ENCODE measurements at places on chromosomes 4 and X.
A peak's percentile ranks its signal among the peaks of the same experiment; 100 is the strongest.

DNA sequence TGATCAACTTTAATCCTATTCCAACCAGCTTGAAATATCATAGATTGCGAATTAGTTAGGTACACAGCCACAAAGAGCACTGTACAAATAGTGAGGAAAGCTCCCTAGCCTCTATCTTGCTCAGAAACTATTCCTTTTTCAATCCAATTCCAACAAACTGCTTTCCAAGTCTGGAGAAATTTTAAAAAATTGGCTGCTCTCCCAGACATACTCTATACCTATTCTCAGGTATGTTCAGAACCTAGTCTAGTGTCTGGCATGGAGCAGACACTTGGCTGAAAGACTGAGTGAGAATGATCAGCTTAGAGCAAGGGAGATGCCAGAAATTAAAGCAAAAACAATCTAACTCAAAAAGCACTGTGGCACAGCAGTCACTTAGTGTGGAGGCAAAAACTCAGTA lies 105.9 kb downstream of the SLC10A7 start:
- no peak for DNase-seq

DNA sequence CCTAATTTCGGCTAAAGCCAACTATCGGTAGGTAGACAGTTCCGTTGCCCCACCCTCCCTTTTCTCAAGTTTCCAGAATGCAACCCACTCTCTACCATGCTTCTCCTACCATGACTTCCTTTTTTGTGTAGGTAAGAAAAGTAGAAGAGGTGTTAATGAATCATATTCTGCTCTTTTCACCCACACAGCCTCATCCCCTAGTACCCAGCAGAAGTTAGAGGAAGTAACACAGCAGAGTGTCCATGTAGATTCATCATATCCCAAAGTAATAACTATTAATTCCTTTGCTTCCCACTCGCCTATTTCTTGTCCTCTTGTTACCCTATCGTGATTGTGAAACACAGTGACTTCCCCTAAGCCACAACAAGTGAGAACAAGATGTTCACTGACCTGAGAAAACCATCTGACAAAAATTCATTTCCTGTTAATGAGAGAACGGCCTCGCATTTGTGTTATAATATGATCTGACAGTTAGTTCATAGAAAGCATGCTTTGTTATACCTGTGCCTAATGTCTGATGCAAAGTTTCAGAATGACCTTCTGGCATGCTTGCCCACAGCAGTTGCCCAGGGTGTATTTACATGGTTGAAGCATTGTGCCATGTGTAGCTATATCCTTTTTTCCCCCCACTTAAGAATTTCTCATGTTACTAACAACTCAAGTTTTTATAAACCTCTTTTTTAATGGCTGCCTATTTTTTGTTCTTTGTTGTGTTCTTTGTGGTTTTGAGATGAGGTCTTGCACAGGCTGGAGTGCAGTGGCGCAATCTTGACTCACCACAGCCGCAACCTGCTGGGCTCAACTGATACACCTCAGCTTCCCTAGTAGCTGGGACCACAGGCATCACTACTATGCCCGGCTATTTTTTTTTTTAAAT lies 185.6 kb downstream of the RAP1GDS1 start:
- DNase-seq, result no peak

DNA sequence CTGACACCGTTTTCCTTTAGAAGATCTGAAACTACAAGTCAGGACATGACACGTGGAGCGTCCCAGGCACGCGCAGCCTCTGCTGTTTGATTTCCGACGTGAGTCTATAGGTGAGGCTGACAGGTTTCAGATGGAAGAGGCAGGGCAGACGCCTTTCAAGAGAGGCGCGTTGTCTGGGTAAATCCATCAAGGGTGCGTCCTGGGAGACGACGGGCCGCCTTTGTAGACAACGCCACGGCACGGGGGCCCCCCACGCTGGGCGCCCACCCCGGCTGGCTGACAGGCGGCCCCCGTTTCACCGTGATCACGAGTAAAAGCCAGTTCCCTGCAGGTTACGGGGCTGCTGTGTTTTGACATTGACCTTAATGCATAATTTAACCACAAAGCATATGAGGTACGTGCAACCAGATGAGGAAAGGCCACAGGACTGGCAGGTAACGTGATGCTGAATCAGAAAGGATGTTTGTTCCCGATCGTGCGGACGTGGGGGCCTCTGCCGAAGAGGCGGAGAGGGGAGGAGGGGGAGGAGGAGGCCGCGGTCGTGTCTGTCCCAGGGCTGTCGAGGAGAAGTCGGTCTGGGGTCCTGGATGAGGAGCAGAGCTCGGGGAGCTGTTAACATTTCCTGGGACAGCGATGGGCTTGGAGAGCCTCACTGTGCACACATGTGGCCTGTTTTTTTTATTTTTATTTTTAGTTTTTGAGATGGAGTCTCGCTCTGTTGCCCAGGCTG lies 51.1 kb upstream of the PPP2R3B start:
- DNase-seq, result no peak

DNA sequence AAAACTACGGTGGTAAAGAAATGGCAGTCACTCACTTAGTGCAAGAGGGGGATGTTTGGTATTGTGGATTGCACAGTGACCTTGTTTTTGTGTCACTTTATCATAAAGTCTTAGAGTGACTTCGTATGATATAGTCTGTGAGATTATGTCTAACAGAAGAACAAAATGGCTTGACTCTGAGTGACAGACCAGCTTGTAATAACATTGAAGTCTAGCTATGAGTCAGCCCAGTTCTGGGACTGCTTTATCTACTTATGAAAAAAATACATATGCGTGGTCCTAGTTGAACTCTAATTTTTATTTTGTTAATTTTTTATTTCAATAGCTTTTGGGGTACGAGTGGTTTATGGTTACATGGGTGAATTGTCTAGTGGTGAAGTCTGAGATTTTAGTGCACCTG lies 20.0 kb downstream of the DCLK2 start:
- DNase-seq, result no peak

GRCh38 chr4:38290914-38291313 lies 330.7 kb downstream of the PTTG2 start:
- no peak for DNase-seq

GRCh38 chrX:87728459-87728858 lies 210.9 kb downstream of the KLHL4 start:
- DNase-seq, result no peak

- DNase-seq, result no peak
Observed at GRCh38 chr4:65393078-65393477, 277.2 kb downstream of the EPHA5 start.

DNA sequence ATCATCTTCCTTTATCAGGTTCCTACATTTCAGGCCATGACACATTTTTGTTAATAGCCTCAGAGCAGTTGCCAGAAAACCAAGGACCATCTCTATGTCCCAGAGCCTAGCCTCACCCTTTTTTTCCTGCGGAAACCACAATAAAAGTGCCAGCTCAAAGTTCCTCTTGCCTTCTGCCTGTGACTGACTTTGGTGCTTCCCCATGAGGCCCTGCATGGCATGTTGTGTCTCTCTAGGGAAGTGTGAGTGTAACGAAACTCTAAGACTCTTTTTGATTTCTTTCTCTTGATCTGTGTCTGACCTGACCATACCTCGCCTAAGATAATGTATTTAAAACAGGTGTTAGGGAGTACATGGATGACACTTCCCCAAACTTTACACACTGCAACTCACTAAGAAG lies 642.3 kb upstream of the BOD1L1 start:
- DNase-seq, result no peak

GRCh38 chrX:11380187-11380844 lies 87.1 kb downstream of the AMELX start:
- no peak for DNase-seq

- no peak for DNase-seq
Observed at GRCh38 chr4:186739802-186740434, 16.3 kb upstream of the FAT1 start.

DNA sequence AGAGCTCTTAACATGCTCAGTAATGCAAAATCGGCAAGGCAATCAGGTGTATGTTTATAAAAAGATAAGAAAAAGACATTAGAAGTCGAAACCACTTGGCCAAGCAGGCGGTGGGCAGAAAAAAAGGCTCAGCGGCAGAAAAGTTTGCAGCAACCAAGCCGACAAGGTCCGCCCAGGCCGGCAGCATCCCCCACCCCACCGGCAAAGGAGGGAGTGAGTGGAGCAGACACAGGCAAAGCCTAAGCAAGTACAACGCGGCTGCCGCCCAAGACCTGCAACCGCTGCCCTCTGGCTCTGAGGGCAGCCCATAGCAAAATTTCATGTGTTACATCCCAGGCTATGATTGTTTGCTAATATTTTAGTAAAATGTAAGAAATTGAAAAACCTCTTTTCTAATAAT lies 125.4 kb upstream of the ZCCHC13 start:
- DNase-seq, result no peak

DNA sequence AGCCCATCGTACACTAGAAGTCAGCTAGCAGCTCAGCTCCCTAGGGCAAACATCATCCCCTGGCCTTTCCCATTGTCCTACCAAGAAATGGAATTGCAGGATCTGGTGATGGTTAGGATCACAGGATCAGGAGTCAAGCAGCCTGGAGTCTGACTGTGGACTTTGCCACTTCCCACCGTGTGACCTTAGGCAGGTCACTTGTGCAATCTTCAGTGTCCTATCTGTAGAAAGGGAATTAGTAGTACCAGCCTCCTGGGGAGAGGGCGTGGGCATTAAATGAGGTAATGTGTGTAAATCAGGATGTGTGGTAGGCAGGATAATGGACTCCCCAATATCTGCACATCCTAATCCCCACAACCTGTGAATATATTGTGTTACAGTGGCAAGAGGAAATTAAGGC lies 38.6 kb upstream of the APLN start:
- DNase-seq, result no peak

- DNase-seq, result no peak
Observed at GRCh38 chr4:39446842-39447573, 11.7 kb downstream of the RPL9 start.

DNA sequence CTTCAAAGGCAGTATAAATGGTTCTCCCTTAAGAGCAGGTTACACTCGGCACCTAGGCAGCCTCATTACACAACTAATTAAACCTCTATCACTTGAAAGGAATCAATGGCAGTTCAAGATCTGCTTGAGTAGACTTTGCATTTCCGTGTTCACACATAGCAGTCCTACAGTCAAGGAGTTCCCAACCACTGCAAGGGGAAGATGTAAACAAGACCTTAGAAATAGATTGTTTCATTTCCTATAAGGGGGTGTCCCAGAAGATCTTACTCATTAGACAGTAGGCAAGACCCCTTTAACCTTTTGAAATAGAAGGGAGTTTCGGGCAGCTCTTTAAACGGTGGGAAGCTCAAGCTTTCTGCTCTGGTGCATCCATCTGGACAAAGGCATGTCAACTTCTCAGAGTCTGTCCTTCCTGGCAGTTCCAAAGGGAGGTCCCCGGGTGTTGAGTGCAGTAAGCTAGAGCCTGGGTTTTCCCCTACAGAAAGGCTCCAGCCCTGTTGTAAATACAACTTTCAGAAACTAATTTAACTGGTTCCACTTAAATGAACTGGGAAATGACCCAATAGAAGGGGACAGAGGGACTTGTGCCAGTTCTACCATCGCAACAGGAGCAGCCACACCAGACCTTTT lies 150.8 kb downstream of the RBMX2 start:
- no peak for DNase-seq

- DNase-seq, result peak; percentile 39
Observed at GRCh38 chr4:48340276-48340964, 909 bp upstream of the SLAIN2 start.

- DNase-seq, result no peak
Observed at GRCh38 chr4:33722254-33722653, 2522.1 kb downstream of the ARAP2 start.

DNA sequence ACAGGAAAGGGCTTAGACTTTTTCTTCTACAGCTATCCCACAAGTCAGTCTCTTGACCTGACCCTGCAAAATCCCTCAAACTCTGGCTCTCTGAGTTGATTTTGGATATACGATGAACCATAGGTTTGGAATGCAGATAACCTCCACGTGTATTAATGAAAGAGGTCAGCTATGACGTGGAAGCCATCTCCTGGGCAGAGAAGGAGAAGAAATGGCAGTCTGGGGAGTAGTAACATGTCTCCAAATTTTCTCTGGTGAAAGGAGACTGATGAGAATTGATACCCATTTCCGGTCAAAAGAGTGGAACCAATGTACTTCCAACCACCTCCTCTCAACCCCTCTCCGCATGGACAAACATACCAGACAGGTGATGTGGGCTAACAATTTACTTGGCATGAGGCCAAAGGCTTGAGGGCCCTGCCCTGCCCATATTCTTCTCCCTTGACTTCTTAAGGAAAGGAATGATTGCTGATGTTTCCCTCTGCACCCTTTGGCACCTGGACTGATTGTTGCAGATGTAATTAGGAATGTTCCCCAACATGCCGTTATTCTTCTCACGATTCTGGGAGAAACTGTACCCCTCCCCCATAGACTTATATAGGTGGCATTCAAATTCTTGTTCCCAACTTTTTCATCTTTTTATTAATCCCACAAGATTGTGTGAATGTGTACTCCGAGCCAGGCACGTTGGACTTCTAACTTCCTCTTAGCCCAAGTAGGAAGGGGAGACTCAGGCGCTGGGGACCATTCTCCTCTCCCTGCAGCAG lies 580 bp upstream of the PLS3 start:
- no peak for DNase-seq

GRCh38 chrX:71095981-71096759 lies 519 bp downstream of the FOXO4 start:
- DNase-seq, result no peak

DNA sequence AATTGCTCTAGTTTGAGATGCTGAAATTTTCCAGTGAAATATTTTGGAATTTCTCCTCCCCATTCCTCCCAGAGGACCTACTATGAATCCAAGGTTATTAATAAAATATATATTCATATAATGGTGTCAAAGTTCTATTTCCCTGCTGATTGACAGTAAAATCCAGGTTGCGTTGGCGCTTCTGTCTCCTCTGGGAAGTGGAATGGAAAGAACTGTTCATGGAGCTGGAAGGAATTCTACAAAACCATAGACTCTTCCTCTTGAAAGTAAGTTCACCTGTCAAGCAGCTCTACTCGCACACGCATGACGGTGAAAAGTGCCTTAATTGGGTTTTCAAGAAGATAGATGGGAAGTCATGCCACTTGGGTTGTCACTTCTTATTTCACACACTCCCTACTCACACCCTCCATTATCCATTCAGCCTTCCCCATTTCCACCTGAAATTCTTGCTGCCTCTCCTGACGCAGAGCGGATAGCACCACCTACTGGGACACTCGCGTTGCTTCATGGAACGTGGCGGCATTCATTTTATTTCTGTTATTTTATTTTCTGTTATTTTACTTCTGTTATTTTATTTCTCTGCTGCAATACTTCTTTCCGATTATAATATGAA lies 351.6 kb downstream of the NLGN4X start:
- DNase-seq, result no peak

All from right renal cortex interstitium (tissue), 3 donors.